Thymus (tissue), 14 donors: ENCODE measurements at places on chromosomes 6 and 20. TPM values are rescaled to one million over a fixed set of nuclear protein-coding genes. Genes with fewer than 3 reads are reported as not detected.

MOXD1 gene
- 1.9 TPM for total RNA-seq

L3MBTL1 gene
- 3.7 TPM for total RNA-seq

- no peak for DNase-seq
Observed at GRCh38 chr6:29955783-29956182, 13.5 kb downstream of the HLA-A start.

MRAP2 gene
- total RNA-seq: 1.6 TPM

GRCh38 chr6:3592371-3592941 lies 135.6 kb upstream of the SLC22A23 start:
- DNase-seq: no peak

DNA sequence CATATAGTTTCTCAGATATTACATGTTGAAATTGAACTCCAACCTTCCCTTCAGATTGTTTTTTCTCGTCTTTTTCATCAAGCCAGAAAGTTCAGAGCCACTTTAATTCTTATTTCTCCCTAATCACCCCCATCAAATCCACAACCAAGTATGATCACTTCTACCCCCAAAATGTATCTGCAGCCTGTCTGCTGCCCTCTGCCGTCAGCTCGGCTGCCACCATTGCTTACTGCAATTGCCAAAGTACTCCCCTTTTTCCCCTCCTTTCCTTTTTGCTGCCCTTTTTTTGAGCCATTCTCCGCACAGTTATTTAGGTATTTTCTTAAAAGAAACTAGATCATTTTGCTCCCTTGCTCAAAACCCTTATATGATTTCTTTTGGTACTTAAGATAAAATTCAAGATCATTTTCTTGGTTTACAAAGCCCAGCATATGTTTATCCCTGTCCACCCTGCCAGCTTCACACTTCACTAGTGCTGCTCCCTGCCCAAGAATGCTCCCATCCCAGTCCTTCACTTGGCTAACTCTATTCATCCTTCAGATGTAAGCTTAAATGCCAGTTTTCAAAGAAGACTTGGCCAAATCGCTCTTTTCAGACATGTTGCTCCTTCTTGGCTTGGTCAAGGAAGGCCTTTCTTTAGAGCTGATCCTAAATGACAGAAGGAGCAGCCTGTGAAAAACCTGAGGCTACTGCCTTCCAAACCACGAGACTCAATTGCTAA lies 63.7 kb downstream of the SH3BGRL2 start:
- DNase-seq: no peak

- DNase-seq: no peak
Observed at GRCh38 chr6:169097381-169097959, 156.2 kb downstream of the THBS2 start.

DNA sequence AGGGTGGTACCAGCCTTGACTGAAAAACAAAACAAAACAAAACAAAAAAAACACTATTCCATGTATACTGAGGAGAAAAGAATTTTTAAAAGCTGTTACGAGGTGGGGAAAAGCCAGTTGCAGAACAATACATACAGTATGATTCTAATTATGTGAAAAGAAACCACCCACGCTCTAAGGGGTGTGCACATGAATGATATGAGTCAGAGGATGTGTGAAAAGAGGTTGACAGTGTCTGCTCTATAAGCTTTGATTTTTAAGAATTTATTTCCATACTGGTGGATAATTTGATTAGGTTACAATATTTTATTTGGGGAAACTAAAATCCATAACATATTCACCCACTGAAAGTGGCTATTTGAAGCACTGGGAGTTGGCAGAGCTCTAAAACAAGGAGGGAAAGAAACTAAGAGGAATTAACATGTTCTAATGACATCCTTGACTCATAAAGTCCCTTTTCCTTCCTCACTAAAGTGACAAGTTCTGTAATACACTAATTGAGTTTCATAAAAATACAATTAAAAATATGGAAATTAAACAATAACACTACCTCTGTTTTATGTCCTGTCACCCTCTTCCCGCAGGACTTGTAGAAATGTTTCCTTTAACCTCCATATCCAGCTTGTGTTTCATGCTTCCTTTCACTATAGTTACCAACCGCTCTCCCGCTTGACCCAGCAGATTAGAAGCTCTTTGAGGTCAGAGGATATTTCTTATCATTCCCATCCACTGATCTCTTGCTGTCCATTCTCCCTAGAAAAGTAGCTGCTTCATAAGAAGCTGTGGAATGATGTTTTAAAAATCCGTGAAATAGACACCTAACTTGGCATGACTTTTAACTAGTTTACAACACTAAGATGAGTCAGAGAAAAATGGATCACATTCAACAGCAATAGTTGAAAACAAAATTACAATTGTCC lies 118.6 kb upstream of the CCDC28A start:
- DNase-seq: no peak

MOG gene
- not detected for total RNA-seq

- DNase-seq: no peak
Observed at GRCh38 chr6:166551754-166552495, 34.6 kb downstream of the RAMACL start.

DNA sequence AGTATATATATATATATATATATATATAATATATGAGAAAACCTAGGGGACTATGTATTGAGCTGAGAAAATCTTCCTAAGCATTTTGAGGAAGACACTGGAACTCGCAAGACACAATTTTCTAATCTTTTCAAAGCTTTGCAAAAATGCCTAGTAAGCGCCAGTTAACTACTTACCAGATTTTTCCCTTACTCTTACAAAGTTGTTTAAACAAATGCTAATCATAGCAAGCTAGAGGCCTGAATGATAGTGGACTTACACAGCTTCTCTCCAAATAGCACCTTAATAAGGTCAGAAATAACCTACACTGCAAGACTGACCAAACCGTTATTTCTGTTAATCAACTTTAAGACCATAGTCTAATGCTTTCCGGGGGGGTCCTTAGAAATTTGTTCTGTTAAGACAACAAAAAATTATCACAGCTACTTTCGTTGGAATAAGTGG lies 56.1 kb upstream of the HFE start:
- DNase-seq: no peak
